ENCODE measurements at places on chromosomes 5 and 9.

- DNase-seq: peak; percentile 32
These were observed 51.5 kb downstream of the SHOC1 start for GRCh38 chr9:111743275-111743674.

- DNase-seq: peak; percentile 7
These were observed 133.9 kb downstream of the DROSHA start for GRCh38 chr5:31397926-31398557.

DNA sequence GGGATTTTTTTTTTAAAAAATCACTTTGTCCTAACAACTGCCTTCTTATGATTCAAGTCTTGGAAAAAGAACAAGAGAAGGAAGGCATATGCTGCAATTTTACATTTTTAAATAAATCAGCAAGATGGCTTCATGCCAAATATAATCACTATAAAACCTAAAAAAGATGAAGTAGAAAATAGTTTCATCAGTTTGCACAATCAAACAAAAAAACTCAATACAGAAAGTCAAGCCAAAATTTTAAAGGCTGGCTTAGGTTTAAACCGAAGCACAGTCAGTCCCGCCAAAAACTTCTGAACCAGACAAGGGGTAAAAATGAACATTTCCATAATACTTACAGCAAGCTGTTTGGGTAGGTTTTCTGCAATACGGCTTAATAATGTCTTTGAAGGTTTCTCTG lies 57.3 kb downstream of the ZFR start:
- DNase-seq: no peak

- DNase-seq: no peak
These were observed 17.6 kb downstream of the TRMO start for GRCh38 chr9:97904725-97905124.

DNA sequence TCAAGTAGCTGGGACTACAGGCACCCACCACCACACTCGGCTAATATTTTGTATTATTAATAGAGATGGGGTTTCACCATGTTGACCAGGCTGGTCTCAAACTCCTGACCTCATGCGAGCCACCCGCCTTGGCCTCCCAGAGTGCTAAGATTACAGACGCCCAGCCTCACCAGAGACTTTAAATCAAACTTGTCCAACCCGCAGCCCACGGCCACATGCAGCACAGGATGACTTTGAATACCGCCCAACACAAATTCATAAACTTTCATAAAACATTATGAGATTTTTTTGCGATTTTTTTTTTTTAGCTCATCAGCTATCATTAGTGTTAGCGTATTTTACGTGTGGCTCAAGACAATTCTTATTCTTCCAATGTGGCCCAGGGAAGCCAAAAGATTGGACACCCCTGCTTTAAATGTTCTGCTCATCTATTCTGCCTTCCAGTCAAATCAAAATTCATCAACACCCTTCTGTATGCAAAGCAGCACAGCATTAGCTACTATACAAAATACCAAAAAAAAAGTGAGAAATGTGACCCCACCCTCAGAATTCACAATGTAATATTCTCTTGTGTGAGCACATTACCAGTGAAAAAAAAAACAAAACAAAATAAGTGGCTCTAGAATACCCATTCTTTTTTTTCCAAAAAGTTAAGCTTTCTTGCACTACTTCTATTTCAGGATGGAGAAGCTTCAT lies 42.7 kb upstream of the CDC42SE2 start:
- no peak for DNase-seq

DNA sequence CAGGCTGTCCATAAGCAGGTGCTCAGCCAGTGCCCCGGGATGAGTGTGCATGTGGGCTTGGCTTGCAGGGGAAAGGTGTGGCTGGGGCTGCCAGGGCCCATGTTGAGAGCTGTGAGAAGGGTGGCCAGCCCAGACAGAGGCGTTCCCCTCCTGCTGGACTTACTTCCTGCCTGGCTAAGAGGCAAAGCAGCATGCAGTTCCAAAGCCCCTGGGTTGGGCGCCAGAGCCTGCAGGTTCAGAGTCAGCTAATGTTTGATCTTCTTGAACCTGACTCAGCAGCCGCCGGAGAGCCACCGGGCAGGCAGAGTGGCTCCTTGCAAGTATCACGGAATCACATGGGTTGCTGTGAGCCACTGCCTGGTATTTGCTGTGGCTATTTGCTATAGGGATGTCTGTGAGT lies 168.4 kb upstream of the MAP1B start:
- no peak for DNase-seq

- DNase-seq: no peak
These were observed 33.2 kb downstream of the F2RL2 start for GRCh38 chr5:76590027-76590426.

- DNase-seq: no peak
These were observed 29.8 kb upstream of the SMC5 start for GRCh38 chr9:70229026-70229425.

- no peak for DNase-seq
These were observed 13.4 kb downstream of the WNT8A start for GRCh38 chr5:138096997-138097828.

DNA sequence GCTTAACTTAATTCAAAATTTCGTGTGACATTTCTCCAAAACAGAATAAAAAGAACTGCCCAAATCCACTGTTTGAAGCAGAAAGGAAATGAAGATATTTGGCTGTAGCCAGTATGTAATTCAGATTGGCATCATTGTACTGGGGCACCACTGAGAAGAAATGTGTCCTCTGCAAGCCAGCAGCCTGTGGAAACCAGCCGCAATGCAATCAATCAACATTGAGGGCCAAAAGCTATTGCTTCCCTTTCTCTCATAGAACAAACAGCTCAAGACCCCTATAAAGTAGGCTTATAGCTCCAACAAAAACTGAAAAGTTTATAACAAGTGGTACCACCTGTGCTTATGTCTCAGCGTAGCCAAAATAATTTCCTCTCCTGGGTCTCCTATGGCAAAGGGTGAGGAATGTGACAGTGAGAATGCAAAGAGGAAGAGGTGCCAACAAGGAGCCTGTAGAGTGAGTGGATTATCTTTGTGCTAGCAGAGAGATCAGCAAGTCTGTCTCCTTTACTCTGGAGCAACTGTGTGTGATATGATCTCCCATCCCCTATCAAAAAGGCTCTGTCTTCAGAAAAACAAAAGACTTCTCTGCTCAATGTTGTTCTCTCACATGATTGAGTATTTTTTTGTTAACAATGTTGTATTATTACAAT lies 1072.3 kb upstream of the DMAC1 start:
- DNase-seq: no peak

DNA sequence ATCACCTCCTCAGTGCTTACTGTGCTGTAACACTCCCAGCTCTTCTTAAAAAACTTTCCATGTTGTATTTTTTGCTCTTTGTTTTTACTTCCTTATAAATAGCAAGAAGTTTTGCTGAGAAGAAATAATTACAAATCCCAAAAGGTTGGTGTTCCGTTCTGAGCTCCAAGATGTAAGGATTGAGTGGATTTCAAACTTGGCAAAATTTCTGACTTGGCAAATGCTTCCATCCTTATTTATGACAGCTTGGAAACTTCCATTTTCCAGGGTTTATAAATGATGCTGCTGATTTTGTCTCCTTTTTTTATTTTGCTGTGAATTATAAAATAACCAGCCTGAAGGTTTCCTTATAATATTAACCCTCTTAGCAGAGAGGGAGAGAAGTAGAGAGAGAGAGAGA lies 151.9 kb downstream of the NTRK2 start:
- no peak for DNase-seq

- no peak for DNase-seq
These were observed 35.6 kb downstream of the RBM27 start for GRCh38 chr5:146238973-146239372.

- peak; percentile 81 for DNase-seq
These were observed 46.9 kb downstream of the ARHGEF37 start for GRCh38 chr5:149628221-149628620.

DNA sequence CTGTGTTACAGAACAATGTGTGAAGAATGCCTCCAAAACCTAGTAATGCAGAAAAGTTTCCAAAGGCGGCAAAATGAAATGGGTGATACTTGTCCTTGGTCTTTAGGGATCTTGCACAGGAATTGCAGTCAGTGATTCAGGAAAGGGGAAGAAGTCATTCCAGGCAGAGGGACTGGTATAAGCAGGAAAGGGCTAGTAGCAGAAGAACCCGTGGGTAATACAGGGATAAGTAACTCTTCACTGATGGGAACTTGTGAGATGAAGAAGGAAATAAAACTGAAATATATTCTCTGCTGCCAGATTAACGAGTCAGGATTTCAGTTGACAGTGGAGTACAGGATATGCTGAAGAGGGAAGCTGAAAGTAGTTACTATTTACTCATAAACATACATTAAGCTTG lies 1.2 kb downstream of the SRFBP1 start:
- DNase-seq: no peak

DNA sequence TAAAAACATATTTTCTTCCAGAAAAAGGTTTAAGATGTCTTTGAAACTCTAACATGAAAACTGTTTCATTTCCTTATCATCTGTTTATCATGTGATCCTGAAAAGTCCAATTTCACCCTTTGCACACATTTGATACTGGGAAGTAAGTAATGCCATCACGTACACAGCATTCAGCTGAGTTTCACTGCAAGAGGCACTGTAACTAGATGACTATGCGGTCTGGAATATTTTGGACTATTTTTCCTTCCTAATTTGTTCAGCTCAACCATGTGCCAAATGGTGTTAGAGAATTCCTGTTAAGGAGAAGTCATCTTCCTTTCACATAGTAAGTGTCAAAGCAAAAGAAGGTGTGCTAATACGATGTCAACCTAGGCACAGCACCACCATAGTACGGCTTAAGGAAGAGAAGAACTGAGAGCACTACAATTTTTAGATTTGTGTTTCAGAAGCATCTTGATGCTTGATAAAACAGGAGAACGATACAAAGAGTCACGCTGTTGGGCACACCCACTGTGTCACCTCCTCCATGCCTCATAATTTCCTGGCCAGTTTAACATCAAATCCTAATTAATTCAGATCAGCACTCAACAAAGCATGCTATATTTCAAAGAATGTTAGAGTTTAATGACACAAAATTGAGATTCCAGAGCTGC lies 77.5 kb downstream of the GNAQ start:
- peak; percentile 31 for DNase-seq

- DNase-seq: peak; percentile 3
These were observed 577 bp upstream of the CCDC112 start for GRCh38 chr5:115297031-115297430.

DNA sequence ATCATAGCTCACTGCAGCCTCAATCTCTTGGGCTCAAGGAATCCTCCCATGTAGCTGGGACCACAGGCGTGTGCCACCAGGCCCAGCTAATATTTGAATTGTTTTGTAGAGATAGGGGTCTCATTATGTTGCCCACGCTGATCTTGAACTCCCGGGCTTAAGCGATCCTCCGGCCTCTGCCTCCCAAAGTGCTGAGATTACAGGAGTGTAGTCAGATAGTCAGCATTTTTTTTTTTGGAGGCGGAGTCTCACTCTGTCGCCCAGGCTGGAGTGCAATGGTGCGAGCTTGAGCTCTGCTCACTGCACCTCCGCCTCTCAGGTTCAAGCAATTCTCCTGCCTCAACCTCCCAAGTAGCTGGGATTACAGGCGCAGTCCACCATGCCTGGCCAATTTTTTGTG lies 1.6 kb upstream of the SAR1B start:
- DNase-seq: no peak

DNA sequence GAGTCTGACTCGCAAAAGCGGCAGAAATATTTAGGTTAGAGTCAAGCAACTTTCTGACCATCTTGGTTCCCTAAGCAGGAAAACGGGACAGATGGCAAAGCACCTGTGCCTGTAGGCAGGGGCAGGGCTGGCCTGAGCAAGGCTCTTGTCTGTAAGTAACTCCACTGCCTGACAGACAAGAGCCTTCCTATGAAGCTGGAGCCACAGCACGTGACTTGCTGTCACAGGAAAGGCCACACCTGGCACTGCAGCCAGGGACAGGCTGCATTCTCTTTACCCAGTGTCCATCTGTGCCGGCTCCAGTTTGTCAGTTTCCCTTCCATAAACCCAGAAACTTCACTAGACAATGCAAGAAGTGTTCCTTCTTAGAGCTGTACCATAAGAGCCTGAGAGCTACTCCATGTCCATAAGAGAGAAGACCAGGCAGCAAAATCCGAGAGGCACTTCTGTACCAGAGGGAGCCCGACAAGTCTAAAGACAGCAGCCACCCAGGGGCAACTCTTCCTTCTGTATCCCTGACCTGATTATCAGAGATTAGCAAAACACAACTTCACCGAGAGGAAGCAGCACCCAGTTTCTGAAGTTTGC lies 78.1 kb downstream of the GPR21 start:
- DNase-seq: peak; percentile 31

DNA sequence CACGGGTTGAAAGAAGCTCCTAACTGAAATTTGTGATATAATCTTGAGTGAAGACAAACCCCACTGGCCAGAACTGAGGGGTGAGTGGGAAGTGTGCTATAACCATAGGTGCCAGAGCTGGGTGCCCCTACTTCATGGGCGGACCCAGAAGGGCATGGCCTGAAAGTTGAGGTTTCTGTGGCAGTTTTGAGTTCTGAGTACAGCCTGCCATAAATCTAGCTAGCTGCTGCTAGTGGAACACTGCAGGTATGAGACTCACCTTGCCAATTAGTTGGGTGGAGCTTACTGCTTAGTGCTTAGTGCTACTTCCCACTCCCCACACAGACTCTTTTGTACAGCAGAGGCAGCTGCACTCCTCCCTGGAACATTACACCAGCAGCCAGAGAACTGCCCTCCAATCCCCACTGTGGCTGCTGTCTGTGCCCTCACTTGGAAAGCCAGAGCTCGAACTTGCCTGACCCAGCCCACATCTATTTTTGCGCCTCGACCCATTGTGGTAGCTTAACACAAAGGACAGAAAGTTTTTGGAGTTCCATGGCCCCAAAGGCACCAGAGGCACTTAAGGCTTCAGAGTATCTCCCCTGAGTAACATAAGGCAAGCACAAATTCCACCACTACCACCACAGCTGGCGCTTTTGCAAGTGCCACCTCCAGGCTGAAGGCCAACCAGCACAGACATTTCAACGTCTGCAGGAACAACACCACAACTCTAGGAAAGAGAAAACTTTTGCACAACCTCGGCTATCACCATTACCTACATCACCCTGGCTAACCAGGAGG lies 27.1 kb upstream of the PTGER4 start:
- DNase-seq: no peak

GRCh38 chr9:8030095-8030494 lies 230.5 kb upstream of the DMAC1 start:
- DNase-seq: no peak

DNA sequence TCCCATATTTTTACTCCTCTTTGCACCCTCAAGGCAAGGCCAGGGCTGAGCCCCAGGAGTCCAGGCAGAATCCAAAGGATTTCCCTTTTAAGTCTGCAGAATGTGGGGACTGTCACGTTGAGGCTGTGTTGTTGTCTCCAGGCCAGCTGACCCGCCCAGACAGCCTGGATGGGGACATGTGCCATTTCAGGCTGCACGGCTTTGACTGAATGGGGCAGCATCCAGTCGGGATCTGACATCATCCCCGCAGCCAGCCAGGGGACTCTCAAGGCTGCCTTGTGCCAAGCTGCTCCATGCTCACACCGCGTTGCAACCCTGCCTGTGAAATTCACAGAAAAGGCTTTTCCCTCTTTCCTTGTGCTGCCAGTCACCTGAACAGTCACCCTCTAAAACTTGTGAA lies 2.2 kb upstream of the ZNF366 start:
- DNase-seq: no peak

GRCh38 chr9:133419005-133419404 lies 1.2 kb upstream of the REXO4 start:
- DNase-seq: no peak
